ENCODE measurements at places on chromosomes 7 and 10.
A peak's percentile ranks its signal among the peaks of the same experiment; 100 is the strongest.

DNA sequence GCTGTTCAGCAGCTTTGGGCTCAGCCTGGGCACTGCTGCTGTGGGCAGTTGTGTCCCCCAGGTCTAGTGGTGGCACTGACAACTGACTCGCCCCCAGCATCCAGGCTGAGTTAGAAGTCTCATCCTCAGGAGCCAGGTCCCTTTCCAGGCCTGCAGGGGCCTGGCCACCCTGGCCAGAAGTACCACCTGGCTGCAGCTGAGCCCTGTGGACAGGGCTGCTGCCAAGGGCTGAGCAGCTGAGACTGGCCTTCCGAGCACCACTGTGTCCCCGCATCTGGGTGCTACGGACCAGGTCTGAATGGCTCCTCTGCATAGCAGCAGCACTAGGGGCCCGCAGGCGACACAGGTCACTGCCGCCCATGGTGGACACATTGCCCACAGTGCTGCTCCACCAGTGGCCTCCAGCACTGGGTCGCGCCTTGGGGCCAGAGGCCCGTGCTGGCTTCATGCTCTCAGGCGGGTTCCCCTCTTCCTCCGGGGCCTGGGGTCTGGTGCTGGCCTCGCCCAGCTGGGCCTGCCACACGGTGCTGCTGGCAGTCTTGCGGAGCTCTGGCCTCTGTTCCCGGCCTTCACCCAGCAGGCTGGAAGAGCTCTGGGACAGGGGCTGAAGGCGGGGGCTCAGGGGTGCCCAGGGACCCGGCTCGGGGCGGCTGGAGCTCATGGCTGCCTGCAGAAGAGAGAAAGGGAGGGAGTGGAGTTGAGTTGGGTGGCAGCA is 6.2 kb downstream of the GPRIN2 start:
- no peak for DNase-seq

DNA sequence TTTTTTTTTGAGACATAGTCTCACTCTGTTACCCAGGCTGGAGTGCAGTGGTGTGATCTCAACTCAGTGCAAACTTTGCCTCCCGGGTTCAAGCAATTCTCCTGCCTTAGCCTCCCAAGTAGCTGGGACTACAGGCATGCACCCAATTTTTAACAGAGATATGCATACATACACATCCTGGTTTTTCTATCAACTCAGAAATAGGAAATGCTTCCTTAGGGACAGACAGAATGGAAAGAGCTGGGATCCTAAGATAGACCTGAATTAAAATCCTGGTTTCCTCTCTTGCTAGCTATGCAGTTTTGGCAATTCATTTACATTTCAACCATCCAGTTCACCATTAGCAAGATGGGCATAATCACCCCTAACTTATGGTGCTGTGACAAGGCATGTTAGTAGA is 347.5 kb downstream of the GPAM start:
- DNase-seq = no peak

- no peak for DNase-seq
Measured at GRCh38 chr10:133195096-133195495, 34.9 kb upstream of the UTF1 start.

GRCh38 chr7:101154693-101155102 is 422 bp downstream of the AP1S1 start:
- DNase-seq = no peak

GRCh38 chr7:159109653-159110035 is 35.0 kb downstream of the VIPR2 start:
- DNase-seq = no peak

DNA sequence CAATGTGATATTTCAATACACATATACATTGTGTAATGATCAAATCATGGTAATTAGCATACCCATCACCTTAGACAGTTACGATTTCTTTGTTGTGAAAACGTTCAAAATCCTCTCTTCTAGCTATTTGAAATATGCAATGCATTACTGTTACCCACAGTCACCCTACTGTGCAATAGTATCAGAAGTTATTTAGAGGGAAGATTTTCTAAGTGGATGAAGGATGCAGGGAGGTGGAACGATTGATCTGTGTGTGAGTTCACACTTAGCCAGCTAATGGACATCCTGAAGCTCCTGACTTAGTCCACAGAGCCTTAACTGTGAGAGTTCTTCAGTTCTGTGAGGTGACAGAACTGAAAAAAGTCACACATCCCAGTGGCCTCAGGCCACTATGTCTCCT is 97.2 kb upstream of the LAMB4 start:
- DNase-seq = no peak

GRCh38 chr7:50651271-50651989 is 86.2 kb upstream of the DDC start:
- DNase-seq = no peak

DNA sequence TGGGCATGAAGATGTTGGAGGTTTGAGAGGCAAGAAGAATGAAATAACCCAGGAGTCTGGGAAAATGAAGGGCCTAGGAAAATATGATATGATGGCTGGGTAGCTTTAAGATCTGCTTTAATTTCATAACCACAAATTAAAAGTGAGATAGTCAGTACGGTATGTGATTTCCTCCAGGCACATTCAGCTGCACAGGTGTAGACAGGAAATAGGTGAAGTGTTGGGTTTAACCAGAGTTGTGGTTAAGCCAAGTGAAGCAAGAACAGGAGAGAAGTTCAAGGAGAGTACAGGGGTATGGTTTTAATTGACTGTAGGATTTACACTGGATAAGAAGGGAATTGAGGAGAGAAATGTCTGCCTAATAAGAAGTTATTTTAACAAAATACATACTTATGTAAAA is 2.6 kb downstream of the PNLIPRP3 start:
- no peak for DNase-seq

GRCh38 chr10:48929413-48929990 is 10.1 kb downstream of the LRRC18 start:
- no peak for DNase-seq

- no peak for DNase-seq
Measured at GRCh38 chr7:2330493-2330892, 16.3 kb upstream of the SNX8 start.

- DNase-seq = no peak
Measured at GRCh38 chr10:24394461-24395190, 185.7 kb downstream of the KIAA1217 start.

DNA sequence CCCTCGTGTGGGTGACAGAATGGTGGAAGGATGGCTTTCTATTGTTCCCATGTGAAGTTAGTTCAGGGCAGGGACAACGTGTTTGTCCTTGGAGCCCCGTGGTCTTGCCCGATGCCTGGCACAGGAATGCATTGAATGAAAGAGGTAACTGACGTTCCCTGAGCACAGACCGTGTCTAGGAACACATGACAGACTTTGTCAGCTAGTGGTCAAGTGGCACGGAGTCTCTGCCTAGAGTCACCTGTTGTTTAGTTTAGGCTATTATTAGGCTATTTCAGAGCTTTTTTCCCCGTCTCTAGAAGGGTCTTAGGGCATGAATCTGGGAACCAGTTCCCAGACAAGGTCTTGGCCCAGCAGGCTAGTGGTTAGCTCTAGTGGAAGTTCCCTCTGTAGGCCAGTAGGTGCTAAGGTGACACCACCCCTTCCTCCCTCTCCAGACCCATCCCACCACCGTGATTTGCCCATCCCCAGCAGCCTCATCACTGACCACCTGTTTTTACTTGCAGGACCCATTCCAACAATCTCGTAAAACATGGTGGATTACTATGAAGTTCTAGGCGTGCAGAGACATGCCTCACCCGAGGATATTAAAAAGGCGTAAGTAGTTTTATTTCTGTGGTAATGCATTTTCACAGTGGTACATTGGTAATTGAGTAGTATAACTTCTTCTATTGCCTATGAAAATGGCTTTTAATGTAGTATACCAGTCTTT is 21.4 kb downstream of the DNAJB6 start:
- no peak for DNase-seq

DNA sequence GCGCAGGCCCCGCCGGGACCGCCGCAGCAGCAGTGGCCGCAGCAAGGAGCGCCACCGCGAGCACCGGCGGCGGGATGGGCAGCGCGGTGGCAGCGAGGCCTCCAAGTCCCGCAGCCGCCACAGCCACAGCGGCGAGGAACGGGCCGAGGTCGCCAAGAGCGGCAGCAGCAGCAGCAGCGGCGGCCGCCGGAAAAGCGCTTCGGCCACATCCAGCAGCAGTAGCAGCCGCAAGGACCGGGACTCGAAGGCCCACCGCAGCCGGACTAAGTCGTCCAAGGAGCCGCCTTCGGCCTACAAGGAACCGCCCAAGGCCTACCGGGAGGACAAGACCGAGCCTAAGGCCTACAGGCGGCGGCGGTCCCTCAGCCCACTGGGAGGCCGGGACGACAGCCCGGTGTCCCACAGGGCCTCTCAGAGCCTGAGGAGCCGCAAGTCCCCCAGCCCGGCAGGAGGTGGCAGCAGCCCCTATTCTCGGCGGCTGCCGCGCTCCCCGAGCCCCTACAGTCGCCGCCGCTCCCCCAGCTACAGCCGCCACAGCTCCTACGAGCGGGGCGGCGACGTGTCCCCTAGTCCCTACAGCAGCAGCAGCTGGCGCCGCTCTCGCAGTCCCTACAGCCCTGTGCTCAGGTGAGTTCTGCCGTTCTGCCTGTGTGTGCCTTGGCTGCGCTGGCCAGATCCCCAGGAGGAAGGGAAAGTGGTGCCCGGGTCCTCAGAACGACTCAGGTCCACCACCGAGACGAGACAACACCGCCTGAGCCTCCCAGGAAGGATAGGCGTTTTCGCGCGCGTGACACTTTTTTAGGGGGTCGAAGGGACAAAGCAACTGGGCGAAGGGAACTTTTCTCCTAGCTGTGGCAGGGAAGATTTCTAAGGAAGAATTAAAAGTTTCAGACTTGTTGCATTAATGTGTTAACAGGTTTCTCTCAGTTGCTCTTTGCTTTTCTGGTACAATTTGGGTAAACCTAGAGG is 1.5 kb downstream of the CDK13 start:
- DNase-seq = peak; percentile 69

DNA sequence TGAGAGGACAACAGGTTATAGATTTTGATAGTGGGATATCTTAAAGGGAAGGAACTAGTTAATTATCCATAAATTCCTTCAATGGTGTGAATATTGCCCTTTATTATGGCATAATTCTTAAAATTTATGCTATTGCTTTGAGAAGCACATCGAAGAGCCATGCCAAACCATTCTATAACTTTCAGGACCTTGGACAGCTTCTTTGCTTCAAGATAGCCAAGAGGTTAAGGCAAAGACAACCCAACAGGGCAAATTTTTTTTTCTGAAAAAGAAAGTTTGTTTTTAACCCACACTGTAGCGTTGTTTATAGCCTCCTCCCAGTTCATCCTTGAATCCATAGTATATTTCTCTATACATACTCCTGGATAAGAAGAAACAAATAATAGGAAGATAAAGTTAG is 103.2 kb downstream of the NRG3 start:
- no peak for DNase-seq

- DNase-seq = no peak
Measured at GRCh38 chr7:26183545-26184280, 16.8 kb downstream of the HNRNPA2B1 start.

- DNase-seq = no peak
Measured at GRCh38 chr10:51666456-51666855, 32.9 kb downstream of the CSTF2T start.

DNA sequence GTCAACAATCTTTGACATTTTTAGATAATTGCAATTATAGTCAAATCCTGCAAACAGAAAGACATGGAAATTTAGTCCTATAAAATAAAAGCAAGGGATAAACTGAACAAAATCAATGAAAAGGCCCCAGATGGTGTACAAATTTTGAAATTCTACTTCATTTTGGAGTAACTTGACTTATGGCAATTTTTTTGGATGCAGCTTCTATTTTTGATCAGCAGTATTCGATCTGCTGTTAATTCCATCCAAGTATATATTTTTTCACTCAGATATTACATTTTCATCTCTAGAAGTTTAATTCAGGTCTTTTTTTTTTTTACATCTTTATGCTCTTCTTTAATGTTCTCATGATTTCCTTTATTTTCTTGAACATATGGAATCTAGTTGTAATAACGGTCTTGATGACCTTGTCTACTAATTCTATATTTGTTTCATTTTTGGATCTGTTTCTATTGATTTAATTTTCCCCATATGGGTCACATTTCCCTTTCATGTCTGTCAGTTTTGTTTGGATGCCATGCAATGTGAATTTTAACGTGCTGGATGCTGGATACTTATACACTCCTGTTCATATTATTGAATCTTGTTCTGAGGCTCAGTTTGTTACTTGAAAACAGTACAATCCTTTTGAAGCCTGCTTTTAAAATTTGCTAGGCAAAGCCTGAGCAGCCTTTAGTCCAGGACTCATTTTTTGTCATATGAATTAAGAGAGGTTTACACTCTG is 164.3 kb upstream of the FAM3C start:
- no peak for DNase-seq

DNA sequence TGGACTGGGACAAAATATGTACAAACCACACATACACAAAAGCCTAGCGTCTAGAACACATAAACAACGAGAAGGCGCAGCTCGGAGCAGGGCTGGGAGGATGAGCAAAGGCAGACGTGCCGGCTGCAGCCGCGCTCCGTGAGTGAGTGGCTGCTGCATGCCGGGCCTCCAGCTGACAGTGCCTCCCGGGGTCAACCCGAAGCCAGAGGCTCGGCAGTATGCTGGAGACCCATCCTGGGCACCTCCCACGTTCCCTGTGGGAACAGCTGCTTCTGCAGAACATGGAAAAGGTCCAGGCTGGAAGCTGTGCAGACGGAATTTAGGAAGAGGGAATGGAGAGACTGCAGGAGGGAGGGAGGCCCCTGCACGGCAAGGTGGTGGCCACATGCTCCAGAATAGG is 3.6 kb upstream of the GPR146 start:
- no peak for DNase-seq

GRCh38 chr7:101932083-101932482 is 114.7 kb downstream of the CUX1 start:
- DNase-seq = no peak

- DNase-seq = no peak
Measured at GRCh38 chr10:45374350-45375052, 485 bp downstream of the ALOX5 start.

- DNase-seq = no peak
Measured at GRCh38 chr7:128201690-128202085, 39.4 kb upstream of the LEP start.

- no peak for DNase-seq
Measured at GRCh38 chr10:132451506-132452215, 54.7 kb downstream of the PWWP2B start.

- no peak for DNase-seq
Measured at GRCh38 chr7:25879799-25880198, 272.2 kb upstream of the NFE2L3 start.

DNA sequence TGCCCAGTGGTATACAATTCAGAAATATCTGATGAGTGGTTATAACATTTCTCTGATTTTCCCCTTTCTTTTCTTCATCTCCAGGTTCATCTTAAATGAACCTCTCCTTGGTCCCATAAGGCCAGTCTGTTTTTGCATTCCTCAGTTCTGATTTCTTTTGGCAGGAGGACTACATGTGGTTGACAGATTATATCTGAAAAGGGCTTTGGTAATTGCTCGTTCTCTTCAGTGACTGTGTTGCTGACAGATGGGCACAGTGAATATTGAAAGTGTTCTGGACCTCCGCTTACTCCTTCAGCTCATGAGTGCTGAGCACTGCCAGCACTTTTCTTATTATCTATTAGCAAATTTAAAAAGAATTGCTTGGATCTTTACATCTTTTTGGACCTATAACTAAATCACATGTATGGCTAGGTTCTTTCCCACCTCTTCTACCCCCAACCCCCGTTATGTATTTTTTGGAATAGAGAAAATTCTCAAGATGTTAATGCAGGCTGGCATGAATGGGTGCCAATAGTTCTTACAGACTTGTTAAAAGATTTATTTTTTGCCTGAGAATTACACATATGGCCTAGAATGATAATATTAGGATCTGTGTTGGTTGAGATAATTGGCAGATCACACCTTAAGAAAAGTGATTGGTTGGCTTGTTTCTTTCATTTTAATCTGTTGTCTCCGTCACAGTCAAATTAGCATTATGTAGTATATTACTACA is 323.0 kb downstream of the EXOC4 start:
- no peak for DNase-seq

All from hematopoietic multipotent progenitor cell treated with erythropoietin and hydrocortisone succinate and interleukin-3 and kit ligand, for 17 days (in vitro differentiated cells).